ENCODE measurements at places on chromosomes 16 and 17.

- H3K27me3 ChIP-seq, result no peaks in the 10 kb centered on the region
- no peaks in the 10 kb centered on the region for H3K4me1 ChIP-seq
- DNase-seq, result no peak
- peaks cover 19% of the 10 kb centered on the region for H3K36me3 ChIP-seq
These were observed 62.8 kb downstream of the RABEP1 start for GRCh38 chr17:5344914-5345313.

GRCh38 chr17:17819561-17819995 is 17.2 kb downstream of the SREBF1 start:
- H3K27ac ChIP-seq, result peak overlapping the region; percentile 75
- H3K36me3 ChIP-seq, result no peaks in the 10 kb centered on the region
- peak overlapping the region; percentile 36 for H3K4me3 ChIP-seq
- H3K27me3 ChIP-seq, result no peaks in the 10 kb centered on the region
- DNase-seq, result peak; percentile 87
- H3K4me1 ChIP-seq, result peaks cover 66% of the 10 kb centered on the region

DNA sequence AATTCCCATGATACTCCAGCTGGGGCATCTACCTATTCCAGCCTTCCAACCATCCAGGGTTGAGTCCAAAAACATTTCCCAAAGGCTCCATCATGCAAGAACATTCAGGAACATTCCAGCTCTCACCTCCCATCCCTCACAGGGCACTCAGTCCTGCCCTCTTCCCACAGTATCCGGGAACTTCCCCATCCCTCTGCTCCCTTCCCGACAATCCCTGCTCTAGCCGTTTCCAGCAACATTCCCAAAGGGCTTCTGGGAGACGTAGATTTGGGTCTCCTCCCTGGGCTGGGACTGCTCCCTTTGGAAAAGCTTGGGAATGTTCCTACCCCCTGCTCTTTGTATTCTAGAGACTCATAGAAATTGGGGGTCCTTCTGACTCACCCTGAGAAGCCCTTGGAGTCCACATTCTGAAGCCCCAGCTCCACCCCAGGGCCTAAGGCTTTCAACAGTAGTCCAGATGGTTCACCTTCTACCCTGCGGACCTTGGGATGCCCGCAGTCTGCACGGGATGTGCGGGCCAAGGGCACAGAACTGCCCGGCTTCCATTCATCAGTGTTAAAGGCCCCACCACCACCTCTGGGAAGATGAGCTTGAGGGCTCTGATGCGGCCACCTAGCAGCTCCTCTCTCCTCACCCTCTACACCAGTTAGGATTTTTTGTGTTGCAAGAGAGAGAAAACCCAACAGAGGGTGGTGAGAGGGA is 25.4 kb downstream of the NGFR start:
- peaks cover 9% of the 10 kb centered on the region for H3K4me1 ChIP-seq
- no peak for DNase-seq
- no peaks in the 10 kb centered on the region for H3K27me3 ChIP-seq
- no peak overlapping the region for H3K27ac ChIP-seq

GRCh38 chr16:48413272-48413671 is 28.1 kb upstream of the SIAH1 start:
- H3K36me3 ChIP-seq, result no peaks in the 10 kb centered on the region
- H3K4me1 ChIP-seq, result no peaks in the 10 kb centered on the region
- H3K4me3 ChIP-seq, result no peak overlapping the region
- no peak overlapping the region for H3K27ac ChIP-seq
- H3K27me3 ChIP-seq, result no peaks in the 10 kb centered on the region
- peak; percentile 9 for DNase-seq

GRCh38 chr17:73013816-73014663 is 78.4 kb downstream of the SLC39A11 start:
- DNase-seq, result peak; percentile 54
- H3K27me3 ChIP-seq, result no peaks in the 10 kb centered on the region
- H3K4me3 ChIP-seq, result no peak overlapping the region
- H3K36me3 ChIP-seq, result 0 out of 2 replicates have a peak, but pooled peaks cover 2% of the 10 kb centered on the region
- peak overlapping the region; percentile 3 for H3K27ac ChIP-seq

DNA sequence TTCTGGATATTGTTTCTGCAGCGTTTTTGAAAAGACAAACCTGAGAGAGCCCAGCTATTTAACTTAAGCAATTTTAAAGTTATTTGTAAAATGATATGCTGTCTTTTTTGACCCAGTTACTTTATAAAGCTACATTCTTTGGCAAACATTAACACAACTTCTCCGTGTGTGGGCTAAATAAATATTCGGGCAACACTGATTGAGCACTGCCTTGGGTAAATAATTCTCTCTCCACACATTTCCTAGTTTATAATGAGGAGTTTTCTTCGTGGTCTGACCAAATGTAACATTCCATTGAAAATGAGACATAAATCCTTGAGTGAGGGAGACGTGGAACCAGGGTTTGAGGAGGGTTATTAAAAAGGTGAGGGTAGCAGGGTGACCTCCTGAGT is 142.8 kb downstream of the WWOX start:
- no peak overlapping the region for H3K4me3 ChIP-seq
- no peaks in the 10 kb centered on the region for H3K4me1 ChIP-seq
- H3K36me3 ChIP-seq, result no peaks in the 10 kb centered on the region
- no peak overlapping the region for H3K27ac ChIP-seq
- H3K27me3 ChIP-seq, result no peaks in the 10 kb centered on the region
- no peak for DNase-seq

GRCh38 chr17:61132524-61132923 is 267.1 kb upstream of the TBX2 start:
- H3K27me3 ChIP-seq, result no peaks in the 10 kb centered on the region
- no peaks in the 10 kb centered on the region for H3K36me3 ChIP-seq
- no peaks in the 10 kb centered on the region for H3K4me1 ChIP-seq
- DNase-seq, result no peak
- H3K4me3 ChIP-seq, result no peak overlapping the region
- no peak overlapping the region for H3K27ac ChIP-seq

DNA sequence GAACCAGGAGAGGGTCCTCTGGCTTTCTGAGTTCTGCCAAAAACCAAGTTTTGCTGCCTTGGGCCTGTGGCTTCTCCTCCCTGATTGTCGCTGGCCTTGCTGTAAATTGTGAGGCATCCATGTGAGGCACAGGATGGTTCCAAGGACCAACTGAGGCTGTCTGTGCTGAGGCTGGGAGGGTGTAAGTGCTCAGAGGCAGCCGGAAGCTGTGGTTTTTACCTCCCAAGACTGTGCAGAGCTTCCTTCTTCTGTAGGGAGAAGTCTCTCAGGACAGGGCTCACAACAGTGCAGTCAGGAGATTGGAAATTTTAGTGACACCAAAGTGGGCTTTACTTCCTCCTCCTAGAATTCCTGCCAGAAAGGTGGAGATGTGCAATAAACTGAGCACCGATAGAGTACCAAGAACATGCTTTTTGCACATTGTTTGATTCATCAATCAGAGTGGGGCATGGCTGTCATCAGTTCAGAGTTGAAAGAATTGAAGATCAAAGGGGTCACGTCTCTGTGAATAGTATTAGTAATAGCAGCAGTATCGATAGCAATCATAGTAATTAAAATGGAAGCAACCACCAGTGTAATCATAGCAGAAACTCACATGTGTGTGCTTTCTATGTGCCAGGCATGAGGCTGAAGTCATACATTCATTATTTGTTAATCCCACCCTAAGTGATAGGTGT is 467.1 kb downstream of the WWOX start:
- H3K4me3 ChIP-seq, result no peak overlapping the region
- H3K4me1 ChIP-seq, result no peaks in the 10 kb centered on the region
- no peaks in the 10 kb centered on the region for H3K27me3 ChIP-seq
- no peaks in the 10 kb centered on the region for H3K36me3 ChIP-seq
- no peak for DNase-seq
- no peak overlapping the region for H3K27ac ChIP-seq

- no peak overlapping the region for H3K27ac ChIP-seq
- no peaks in the 10 kb centered on the region for H3K4me1 ChIP-seq
- H3K36me3 ChIP-seq, result no peaks in the 10 kb centered on the region
- DNase-seq, result no peak
- no peaks in the 10 kb centered on the region for H3K27me3 ChIP-seq
These were observed 17.7 kb upstream of the ZNF594 start for GRCh38 chr17:5209396-5209795.

DNA sequence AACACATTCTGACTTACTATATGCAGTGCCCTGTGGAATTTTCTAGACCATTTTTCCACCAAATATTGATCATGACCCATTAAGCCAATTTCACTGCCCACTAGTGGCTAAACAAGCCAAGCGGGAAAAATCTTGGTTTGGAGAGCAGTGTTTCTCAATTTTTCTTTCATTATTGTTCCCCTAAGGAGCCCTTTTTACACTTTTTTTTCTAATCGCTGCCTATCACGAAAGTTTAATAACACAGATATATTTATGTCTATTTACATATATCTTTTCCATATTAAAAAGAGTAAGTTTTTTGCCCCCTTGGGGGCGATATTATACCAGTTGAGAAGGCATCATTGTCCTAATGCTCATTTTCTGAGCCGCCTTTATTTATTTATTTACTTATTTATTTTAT is 10.8 kb upstream of the TLCD3B start:
- no peaks in the 10 kb centered on the region for H3K27me3 ChIP-seq
- H3K4me3 ChIP-seq, result no peak overlapping the region
- DNase-seq, result peak; percentile 72

DNA sequence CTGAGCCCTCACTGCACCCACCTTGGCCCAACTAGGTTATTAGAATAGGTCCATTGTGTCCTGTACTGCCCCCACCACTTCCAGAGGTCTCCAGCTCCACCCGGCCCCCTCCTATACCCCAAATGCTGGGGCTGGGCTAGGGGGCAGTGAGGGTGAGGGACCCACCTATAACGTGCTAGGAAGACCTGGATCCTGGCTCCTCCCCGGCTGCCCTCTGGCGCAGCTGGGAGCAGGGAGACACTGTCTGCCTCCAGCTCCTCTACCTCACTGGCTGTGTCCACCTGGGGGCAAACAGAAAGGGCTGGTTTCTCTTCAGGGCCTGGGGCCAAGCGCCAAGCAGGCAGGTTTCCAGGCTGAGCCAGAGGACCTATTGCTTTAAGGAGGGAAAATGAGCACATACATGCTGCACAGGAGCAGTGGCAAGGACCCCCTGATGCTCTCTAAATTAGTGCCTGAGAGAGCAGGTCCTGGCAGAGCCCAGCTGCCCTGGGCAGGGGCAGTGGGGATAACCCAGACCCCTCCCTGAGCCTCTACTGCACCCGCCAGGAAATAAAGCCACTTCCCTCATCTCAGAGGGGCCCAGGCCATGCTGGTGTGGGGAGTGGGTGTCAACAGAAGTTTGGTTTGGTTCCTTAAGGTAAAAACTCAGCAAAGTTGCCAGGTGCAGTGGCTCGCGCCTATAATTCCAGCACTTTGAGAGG is 12.2 kb downstream of the TSPOAP1 start:
- H3K4me1 ChIP-seq, result peaks cover 5% of the 10 kb centered on the region
- no peak overlapping the region for H3K4me3 ChIP-seq
- peaks cover 4% of the 10 kb centered on the region for H3K36me3 ChIP-seq
- H3K27me3 ChIP-seq, result no peaks in the 10 kb centered on the region

DNA sequence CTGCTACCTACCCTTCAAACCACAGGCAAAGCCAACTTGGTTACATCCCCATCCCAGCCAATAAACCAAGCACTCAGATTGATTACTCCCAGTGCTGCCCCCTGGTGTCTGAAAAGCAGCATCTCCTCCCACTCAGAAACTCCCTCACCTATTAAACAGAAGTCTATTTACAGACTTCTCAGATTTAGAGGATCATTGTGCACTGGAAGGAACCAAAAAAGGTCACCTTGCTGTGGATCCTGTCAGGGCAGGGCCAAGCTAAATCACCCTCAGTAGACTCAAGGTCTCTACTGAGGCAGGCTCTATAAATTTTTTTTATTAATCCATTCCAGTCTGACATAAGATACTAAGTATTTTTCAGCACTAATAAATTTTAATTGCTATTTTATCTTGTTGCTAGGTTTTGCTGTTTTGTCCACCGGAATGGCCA is 17.6 kb downstream of the HIGD1B start:
- no peaks in the 10 kb centered on the region for H3K4me1 ChIP-seq
- H3K27ac ChIP-seq, result no peak overlapping the region
- peak; percentile 86 for DNase-seq
- peaks cover 32% of the 10 kb centered on the region for H3K36me3 ChIP-seq

- H3K4me1 ChIP-seq, result peaks cover 14% of the 10 kb centered on the region
These were observed 8.3 kb upstream of the GALK1 start for GRCh38 chr17:75773121-75773807.

DNA sequence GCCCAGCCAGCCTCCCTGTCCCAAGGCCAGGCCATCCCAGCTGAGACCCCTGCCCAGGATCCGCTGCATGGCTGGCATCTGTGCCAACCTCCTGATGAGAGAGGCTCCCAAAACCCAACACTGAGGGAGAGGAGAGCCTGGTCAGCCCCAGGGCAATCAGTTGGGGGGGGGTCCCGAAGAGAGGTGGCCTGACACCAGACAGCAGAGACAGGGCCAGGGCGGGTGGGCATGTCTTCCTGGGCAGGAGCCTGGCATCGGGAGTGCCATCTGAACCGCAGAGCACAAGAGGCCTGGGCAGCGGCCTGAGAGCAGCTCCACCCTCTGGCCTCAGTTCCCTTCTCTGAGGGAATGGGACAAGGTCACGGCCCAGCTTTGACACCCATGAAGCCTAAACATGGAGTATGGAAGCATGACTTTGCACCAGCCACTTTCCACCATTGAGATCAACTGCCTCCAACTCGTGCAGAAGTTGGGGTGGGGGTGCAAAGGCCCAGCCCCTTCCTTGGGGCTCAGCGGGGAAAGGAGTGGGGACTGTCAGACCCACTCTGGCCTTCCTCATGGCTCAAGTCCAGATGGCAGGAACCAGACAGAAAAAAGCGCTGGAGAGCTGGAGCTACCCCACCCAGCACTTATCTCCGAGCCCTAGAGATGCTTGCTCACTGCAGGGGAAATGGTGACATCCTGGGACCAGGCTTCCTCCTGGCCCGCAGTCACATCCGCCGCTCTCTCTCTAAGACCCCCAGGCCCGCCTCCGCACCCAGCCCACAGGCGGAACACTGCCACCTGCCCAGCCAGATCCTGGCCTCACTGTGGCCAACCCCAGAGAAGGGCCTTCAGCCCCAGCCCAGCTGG is 9.7 kb downstream of the RHBDF2 start:
- no peaks in the 10 kb centered on the region for H3K36me3 ChIP-seq
- no peak overlapping the region for H3K4me3 ChIP-seq
- H3K27me3 ChIP-seq, result no peaks in the 10 kb centered on the region
- no peak for DNase-seq

GRCh38 chr16:29961479-29962343 is at the start of gene TMEM219:
TMEM219 (plus strand) TSS chr16:29962079; CDS start chr16:29963144, 1,065 bp downstream.
- peak within 1 kb of the TSS; percentile 97 for H3K4me3 ChIP-seq
- no peaks in the 10 kb centered on the region for H3K36me3 ChIP-seq
- no peaks in the 10 kb centered on the region for H3K27me3 ChIP-seq
- peaks cover 17% of the 10 kb centered on the region for H3K4me1 ChIP-seq
- DNase-seq, result peak; percentile 97
- peak within 1 kb of the TSS; percentile 45 for H3K27ac ChIP-seq

GRCh38 chr16:10128397-10129258 is 53.6 kb downstream of the GRIN2A start:
- H3K4me3 ChIP-seq, result no peak overlapping the region
- no peaks in the 10 kb centered on the region for H3K4me1 ChIP-seq
- H3K36me3 ChIP-seq, result no peaks in the 10 kb centered on the region
- no peaks in the 10 kb centered on the region for H3K27me3 ChIP-seq
- no peak for DNase-seq
- H3K27ac ChIP-seq, result no peak overlapping the region

All from Karpas-422 (cell line).